Stimulated activated CD4-positive, alpha-beta T cell treated with anti-CD3 and anti-CD28 coated beads, TNF-alpha, amount 100 ng/mL, for 48 hours (primary cell): ENCODE measurements at places on chromosomes 6 and 20.
A peak's percentile ranks its signal among the peaks of the same experiment; 100 is the strongest.

DNA sequence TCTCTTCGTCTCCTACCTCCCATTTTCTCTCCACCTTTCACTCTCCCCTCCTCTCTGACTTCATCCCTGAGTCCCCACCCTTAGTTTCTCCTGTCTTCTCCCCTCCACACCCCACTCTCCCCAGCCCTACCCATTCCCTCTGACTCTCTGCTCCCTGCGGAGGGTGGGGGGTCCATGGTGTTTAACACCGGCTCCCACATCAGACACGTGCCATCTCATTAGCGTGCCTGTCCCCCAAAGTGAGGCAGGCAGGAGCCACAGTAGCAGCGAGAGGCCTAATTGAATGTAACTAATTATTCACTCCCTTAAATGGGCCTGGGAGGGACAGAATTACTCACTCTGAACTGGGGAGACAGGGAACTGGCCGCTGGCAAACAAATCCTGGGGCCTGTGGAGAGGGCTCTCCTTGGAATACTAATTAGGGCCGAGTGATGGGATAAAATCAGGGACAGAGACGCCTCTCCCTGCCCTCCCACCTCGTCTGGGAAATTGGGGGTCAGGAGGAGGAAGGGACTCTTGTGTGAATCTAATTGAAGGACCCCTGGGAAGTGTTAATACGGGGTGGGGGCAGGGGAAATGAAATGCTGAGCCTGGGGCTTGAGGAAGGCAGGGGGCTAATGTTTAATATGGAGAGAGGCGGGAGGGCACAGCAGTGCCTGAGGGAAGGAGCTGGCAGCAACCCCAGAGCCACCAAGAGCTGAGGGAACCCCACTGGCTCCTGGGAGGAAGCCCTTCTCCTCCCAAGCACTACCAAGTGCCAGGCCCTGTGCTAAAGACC lies 17.9 kb downstream of the CD40 start:
- DNase-seq = no peak

DNA sequence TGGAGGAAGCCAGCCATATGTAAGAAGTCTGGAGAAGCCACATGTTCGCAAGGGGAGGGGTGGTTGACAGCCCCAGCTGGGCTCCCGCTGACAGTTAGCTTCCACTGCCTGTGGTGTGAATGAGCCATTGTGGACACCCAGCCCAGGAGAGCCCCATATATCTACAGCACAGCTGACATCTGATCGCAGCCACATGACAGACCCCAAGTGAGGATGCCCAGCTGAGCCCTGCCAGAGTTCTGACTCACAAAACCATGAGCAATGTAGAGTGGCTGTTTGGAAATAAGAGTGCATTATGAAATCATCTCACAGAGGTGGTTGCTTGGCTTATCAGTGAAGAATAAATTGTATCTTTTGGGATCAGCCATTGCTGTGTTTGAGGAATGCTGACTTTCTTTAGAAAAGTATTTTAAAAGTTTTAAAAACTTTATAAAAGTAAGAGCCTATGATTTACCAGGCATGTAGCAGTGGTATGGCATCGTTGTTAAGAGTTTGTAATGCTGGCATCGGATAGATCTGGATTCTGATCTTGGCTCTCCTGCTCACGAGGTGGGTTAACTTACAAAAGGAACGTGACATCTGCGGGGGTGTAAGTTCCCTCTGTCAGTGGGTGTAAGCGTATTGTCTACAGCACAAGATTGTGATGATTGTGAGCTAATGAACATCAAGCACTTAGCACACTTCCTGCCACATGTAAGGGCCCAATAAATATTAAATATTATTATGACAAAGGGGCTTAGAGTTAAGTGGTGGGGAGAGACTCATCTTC lies 24.1 kb downstream of the CFAP61 start:
- no peak for DNase-seq

GRCh38 chr6:1526398-1527072 lies 83.2 kb upstream of the FOXC1 start:
- no peak for DNase-seq

- DNase-seq = no peak
Measured at GRCh38 chr6:20620043-20620442, 85.8 kb downstream of the CDKAL1 start.

- DNase-seq = no peak
Measured at GRCh38 chr20:23966927-23967615, 21.5 kb downstream of the GGTLC1 start.

GRCh38 chr6:101088594-101088993 lies 207.5 kb upstream of the ASCC3 start:
- no peak for DNase-seq

DNA sequence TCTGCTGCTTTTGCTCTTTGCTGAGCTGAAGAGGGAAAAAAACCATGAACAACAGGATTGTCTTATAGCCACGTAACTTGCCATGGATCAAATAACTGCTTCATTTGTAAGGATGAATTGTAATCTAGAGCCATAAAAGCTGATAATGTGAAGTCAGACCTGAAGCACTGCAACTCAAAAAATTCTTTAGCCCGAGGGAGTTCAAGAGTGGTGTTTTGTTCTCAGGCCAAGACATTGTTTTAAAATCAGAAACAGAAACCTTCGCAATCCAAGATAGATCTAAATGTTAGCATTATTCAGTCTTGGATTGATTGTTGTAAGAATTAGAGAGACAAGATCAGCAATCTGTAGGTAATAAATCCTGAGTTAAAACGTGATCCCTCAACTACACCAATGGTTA lies at the start of gene TRAPPC3L:
TSS of gene TRAPPC3L (minus strand) at position 34 of the 400 bp plus-strand sequence. CDS start 170 bp downstream, outside the sequence.
- DNase-seq = no peak

GRCh38 chr6:163667372-163668060 lies 253.0 kb downstream of the QKI start:
- DNase-seq = no peak

DNA sequence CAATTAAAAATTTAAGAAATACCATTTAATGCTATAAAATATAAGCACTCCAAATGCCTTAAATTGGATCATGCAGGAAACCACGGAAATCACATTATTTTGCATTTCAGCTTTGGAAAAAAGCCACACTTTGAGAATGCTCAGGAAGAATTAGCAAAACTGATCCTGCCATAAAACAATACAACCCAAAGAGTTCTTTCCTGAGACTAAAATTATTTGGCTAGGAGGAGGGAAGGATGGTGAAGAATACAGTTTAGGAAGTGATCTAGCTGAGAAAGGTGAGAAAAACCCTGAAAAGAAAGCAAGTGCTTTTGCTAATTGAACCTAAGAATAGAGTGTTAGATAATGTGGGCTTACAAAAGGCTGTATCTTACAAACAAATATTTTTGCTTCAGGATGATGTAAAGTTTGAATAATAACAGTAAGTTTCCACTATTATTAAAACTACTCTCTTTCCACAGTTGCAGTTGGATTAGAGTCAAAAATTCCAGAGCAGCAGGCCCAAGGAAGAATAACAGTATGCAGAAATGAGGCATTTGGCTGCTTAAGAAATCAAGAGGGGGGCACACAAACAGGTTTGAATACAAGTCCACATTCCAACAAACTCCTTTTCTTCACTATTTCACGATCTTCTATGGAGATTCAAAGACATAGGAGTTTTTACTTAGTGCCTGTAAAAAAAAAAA lies 565.4 kb downstream of the RFPL4B start:
- DNase-seq = no peak

DNA sequence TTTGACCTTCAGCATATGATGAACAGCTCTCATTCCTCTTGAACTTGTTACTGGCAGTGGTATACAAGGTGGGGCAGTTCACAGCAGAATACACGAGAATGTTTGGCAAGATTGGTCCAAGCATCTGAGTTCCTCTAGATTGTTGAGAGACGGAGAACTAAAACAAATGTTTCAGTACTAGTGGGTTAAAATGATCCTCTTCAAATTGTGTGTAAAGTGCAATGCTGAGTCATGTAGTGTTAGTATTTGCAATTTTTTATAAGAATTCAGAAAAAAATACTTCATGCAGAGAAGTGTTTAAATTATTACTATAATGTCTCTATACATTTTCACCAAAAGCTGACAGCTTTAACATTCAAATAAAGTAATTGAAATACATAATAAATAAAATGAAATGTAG lies 879.8 kb downstream of the TFAP2A start:
- no peak for DNase-seq

DNA sequence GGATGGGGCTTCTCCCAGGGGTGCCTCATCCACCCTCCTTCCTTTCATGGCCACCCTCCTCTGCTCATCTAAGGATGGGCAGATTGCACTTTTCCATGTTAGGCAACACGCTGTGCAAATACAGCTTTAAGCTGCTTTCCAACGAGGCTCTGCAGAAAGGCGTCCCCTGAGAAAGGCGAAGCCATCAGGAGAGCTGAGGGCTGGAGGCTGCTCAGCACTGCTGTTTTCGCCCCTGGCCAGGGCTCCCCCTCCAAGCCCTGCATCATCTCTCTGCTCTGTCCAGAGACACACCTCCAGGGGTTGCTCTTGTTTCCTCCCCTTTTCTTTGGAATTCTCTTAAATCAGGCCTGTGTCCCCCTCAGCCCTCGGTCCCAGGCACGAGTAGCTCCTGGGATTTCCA lies 526.1 kb downstream of the CDH26 start:
- DNase-seq = no peak

DNA sequence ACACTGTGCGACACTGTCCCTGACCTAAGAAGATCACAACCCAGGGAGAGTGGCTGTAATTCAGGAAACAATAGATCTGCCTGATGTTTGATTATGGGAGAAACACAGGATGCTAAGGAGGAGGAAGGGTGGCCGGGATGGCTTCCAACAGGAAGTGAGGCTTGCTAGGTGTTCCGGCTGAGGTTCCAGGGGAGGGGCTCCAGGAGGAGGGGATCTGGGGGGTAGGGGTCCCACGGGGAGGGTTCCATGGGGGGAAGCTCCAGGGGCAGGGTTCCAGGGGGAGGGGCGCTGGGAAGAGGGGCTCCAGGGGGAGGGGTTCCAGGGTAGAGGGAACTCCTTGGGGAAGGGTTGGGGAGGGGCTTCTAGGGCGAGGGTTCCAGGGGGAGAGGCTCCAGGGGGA lies 48.6 kb downstream of the DAAM2 start:
- DNase-seq = no peak

- no peak for DNase-seq
Measured at GRCh38 chr20:38303908-38304379, at the start of gene BPI. Gene BPI (plus strand): TSS chr20:38304156. CDS start chr20:38304224, 68 bp downstream.

GRCh38 chr20:39518654-39519053 lies 556.5 kb downstream of the DHX35 start:
- no peak for DNase-seq

DNA sequence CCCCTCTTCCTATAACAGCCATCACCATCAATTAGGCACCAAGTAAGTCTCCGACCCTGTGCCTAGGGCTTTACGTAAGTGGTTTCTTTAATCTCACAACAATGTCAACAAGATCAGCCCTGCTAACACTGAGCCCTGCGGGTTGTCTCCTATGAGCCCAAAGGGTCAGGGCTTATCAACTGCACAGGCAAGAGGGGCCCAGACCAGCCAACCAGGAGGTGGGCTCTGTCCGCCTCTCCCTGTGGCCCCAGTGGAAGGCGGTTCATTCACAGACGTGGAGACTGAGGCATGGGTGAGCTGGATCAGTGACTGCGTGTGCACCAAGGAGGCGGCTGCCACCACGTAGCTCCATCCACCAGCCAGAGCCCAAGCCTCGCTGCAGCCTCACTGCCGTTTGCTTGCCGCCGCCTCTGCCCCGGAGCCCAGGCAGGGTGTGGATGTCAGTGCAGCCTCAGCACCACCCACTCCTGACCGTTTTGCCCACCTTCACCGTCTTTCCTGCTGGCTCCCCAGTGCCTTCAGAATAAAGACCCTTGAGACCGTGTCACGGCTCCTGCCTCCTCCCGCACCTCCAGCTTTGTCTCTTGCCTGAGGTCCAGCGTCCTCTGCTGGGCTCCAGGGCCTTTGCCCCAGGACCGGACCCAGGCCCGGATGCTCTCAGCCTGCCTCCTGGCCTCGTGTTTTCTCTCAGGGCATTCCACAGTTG lies 78.7 kb downstream of the DLL1 start:
- no peak for DNase-seq

GRCh38 chr6:168370310-168370991 lies 50.9 kb upstream of the DACT2 start:
- DNase-seq = peak; percentile 56

DNA sequence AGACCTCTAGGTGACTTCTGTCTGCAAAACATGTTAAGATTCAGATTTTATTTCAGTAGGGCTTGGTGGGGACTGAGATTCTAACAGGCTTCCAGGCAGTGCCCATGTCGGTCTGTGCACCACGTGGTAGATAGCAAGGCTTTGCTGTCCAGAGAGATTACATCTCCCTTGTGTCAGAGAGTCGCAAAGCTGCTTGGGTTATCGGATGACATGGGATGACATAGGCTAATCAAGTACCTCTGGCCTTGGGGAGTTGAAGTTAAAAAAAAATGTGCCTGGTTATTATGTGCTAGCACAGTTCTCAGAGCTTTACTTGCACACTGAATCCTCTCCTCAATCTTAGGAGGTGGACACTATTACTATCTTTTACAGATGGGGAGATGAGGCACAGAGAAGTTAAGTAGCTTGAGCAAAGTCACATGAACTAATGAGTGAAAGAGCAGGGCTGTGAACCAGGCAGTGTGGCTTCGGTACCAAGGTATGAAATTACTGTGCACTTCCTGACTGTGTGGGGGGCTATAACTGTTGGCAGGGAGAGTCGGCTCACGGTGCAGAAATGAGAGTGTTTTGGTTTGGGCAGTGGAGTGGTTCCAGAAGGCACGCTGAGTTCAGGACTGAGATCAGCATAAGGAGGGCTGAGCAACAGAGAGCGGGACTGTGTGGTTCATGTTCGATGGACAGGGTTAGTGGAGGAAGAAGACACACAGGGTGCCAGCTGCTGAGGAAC lies 41.1 kb downstream of the FARS2 start:
- DNase-seq = peak; percentile 41

DNA sequence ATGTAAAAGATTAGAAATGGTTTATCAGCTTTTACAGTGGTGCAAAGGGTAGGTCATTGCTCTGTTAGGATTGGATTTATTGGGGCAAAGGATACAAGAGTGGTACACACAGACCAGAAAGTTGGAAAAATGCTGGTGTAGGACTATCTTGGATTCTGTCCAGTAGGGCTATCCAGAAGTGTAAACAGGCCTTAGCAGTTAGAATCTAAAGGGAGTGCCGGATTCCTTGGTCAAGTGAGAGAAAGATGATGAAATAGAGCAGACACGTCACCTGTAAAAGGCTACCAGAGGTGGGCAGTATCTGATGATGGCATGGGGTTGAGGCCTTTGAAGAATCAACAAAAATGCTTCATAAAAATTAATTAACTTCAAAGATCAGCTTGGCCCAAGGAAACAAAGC lies 975.9 kb downstream of the KIF16B start:
- DNase-seq = no peak

DNA sequence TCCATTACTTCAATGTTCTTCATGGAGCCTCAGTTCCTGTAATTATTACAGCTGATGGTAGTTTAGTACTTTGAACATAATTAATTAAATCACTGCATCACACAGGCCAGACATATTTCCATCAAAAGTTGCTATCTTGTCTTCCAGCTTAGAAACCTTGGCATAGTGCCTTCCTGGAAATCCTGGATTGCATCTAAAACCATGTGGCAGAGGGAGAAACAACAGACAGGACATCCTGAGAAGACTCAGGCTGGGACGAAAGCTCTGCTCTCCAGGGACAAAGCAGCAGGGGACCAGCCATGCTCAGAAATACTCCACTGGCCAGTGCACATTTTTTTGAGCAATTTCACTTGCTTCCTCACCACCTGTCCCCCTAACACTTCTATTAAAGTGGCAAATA lies 55.3 kb downstream of the TBX18 start:
- no peak for DNase-seq
